ENCODE measurements at places on chromosomes 3 and 15. TPM values are rescaled to one million over a fixed set of nuclear protein-coding genes. Genes with fewer than 3 reads are reported as not detected.
A peak's percentile ranks its signal among the peaks of the same experiment; 100 is the strongest.

KBTBD13 gene
- total RNA-seq, result not detected

FANCD2 gene
- 130 TPM for total RNA-seq

CSTA gene
- total RNA-seq, result 0.70 TPM

PEX5L gene
- not detected for total RNA-seq

RAB7A gene
- total RNA-seq, result 143 TPM

CCDC174 gene
- 24.2 TPM for total RNA-seq

DNA sequence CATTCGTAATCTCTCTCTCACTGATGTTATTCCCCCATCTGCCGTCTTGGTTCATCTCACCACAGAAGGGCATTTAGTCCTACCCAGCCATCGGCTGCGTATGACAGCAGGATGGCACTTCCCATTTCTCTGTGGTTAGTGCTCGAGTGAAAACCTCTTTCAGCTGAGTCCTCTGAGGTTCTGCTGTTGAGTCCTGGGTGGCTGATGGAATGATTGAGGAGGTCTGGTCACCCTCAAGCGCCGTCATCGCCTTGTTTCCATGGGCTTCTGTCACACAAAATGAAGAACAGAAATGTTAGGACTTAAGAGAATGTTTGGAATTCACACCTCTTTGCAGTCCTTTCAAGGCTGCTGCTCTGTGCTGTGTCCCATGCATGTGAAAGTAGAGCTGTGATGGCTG is 9.4 kb upstream of the SACM1L start:
- no peak for DNase-seq

- DNase-seq, result no peak
These were observed 71.8 kb upstream of the SNRPA1 start for GRCh38 chr15:101366853-101367252.

DNA sequence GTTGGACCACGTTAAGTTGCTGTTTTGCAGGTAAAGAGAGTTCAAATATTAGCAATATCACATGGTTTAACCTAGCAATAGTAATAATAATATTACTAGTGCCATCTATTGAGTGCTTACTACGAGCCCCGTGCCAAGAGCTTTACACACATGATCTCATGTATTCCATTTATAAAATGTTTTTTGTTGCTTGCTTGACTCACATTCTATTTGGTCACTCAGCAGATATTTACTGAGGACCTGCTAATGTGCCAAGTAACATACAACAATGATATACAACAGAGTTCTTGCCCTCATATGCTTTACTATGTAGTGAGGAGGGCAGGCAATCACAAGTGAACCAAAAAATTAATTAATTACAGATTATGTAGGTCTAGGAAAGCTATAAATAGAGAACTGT is 36.7 kb downstream of the CTDSPL start:
- no peak for DNase-seq

DNA sequence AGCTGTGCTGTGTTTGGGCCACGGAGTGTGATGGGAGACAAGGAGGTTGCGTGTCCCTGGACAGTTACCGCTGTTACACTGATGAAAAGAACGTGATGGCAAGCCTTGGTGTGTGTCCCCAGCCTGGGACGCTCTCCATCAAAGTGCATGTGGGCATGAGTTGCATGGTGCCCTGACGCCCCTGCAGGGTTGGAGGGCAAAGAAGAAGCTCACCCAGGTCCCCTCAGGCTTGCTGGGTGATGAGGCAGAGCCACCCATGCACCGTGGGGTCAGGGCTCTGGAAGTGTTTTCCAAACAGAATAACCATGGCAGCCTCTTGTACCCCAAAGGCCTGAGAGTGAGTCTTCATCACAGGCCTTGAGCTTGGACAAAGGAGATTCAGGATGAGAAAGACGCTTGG is 189.2 kb downstream of the ATP10A start:
- DNase-seq, result no peak

- no peak for DNase-seq
These were observed 167.1 kb downstream of the VPS13C start for GRCh38 chr15:61893146-61893545.

DNA sequence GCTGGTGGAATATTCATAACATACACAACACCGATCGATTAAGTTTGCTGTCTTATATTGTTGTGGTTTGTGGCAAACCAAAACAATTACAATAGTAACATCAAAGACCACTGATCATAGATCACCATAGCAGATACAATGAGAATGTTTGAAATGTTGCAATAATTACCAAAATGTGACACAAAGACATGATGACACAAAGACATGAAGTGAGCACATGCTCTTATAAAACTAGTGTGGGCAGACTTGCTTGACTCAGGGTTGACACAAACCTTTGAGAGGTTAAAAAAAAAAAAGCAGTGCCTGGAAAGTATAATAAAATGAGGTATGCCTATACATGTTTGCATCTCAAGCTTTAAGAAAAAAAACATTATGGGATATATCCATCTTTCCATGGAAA is 130.3 kb downstream of the NR1I2 start:
- DNase-seq, result no peak

DNA sequence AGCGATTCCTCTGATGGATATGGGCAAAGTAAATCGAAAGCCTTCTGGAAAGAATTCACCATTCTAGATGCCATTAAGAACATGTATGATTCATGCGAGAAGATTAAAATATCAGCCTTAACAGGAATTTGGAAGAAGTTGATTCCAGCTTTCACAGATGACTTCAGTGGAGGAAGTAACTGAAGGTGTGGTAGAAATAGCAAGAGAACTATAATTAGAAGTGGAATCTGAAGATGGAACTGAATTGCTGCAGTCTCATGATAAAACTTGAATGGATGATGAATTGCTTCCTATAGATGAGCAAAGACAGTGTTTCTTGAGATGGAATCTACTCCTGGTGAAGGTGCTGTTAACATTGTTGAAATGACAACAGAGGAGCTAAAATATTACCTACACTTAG is 30.1 kb upstream of the TBC1D23 start:
- DNase-seq, result no peak

DNA sequence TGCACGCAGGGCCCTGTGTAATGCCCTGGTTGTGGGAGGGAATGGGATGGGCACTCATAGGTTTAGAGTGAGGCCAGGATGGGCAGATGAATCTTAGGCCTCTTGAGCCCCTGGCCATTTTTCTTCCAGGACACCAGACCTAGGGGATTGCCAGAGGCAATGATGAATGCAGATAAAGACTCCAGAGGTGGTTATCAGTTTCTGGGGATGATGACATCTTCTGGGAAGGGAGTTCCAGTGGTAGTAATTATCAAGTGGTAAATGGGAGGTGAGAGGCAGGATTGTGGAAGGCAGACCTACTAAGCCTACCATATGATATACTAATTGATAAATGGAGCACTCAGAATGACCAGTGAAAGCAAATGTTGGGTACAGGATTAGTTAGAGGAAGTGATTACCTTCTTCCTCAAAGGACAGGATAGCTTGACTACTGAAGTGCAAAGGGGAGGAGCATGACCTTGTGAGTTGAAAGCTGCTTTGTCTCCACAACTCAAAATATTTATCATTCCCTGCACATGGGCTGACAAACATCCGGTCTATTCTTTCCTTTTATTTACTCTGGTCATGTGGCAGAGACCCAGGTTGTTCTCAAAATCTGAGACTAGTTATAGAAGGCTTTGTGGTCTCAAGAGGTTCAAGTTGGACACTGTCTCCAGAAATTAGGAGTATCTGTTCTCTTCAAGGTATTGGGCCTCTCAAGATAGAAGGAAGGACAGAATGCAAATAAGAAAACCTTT is 10.2 kb upstream of the MAPK6 start:
- peak; percentile 47 for DNase-seq

DNA sequence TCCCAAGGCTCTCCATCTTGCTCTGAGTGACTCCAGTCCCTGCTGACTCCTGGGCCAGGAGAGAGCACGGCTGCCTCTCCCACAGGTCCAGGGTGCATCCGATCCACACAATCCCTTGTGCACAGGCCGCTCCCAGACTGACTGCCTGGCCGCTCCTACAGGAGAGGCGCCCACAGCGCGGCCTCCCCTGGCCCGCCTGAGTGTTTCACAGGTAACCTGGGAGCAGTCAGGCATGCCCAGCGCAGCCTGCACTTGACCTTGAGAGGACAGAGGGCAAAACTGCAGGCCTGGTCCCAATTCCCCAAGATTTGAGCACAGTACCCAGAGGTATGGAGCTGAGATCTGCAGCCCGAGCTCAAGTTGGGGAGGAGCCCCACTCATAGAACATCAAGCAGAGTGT is 490.2 kb downstream of the CNTN6 start:
- DNase-seq, result no peak

DNA sequence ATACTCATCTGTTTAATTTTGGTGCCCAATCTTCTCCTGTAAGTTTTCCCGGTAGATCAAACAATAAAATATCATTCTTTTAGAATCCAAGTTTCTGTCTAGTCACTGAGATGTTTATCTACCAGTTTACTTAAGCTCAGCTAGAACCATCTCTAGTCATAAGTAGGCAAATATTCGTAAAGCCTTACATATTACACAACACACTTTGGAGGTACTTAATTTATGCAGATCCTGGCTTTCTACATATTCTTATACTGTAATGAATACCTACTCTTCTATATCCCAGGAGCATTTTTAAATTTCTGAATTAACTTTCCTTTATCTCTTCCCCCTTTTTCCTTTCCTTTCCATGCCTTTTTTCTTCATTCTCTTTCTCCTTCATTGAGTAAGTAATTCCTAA is 185.9 kb upstream of the ZBTB20 start:
- no peak for DNase-seq

- peak; percentile 29 for DNase-seq
These were observed 46.0 kb downstream of the CCNL1 start for GRCh38 chr3:157113832-157114505.

DNA sequence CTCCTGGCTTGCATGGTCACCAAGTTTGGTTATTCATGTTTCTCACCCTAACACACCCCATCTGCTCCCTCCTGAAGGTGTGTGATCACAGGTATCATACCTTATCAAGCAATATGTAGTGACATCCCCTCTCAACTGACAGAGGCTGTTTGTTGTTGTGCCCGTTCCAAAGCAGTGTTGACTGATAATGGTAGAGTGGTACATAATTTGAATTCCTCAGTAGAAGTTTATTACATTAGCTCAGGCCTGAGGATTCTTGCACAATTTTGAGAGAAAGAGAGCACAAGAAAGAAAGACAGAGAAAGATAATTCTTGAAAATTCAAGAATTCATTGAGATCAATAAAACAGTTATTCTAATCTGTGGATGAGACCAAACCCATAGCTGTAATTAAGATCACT is 69.1 kb upstream of the SATB1 start:
- no peak for DNase-seq

GRCh38 chr15:67216859-67217258 is 37.6 kb downstream of the AAGAB start:
- DNase-seq, result no peak

GRCh38 chr3:156964577-156964976 is 138.4 kb downstream of the LEKR1 start:
- no peak for DNase-seq

- no peak for DNase-seq
These were observed 54.5 kb downstream of the UACA start for GRCh38 chr15:70708839-70709238.

DNA sequence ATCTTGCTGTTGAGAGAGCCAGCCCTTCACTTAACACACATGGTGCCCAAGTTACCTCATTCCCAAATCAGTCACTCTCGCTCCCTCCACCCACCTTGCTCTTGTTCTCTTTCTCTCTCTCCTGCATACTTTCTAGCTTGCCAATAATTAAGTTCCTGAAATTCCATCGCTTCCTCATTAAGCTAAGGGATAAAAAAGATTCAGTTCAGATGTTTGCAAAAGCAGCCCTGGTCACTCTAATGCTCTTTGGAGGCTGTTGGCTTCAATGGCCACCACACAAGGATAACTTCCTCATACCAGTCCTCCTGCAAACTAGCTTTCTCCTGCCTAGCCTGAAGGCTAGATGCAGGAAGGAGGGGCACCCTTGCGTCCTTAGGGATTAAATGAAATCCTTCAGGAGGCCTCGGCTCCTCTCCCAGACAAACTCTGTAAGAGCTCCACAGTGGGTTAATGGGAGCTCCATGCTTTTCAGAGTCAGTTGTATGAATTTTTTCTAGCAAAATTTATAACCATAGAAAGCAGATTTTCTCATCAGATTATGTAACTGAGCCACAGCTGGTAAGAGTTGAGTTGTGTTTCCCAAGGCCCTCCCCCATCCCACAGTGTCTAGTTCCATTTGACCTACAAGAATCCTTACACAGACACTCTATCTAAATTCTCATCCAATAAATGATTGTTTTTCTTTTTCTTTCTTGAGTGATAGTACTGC is 176.6 kb upstream of the TRIM42 start:
- no peak for DNase-seq

GRCh38 chr3:58102976-58103451 is 94.8 kb downstream of the FLNB start:
- DNase-seq, result no peak

- DNase-seq, result no peak
These were observed 30.0 kb upstream of the GPR171 start for GRCh38 chr3:151232991-151233390.

DNA sequence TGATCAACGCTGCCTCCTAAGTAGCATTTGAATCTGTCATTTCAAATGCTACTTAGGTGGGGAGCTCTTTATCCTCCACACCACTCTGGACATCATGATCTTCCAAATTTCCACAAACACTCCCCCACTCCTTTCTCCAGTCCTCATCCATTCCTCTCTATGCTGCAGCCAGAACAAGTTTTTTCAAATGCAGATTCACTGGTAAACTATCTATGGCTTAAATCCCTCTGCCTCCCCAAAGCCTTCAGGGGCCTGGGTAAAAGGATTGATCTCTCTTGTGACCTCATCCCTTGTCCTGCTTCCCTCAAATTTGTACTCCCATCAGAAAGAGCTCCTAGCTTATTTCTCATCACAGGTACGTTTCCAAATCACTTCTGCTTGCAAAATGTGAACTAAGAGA is 1.3 kb upstream of the AEN start:
- no peak for DNase-seq

GRCh38 chr15:71440489-71441110 is 325.3 kb downstream of the THSD4 start:
- peak; percentile 42 for DNase-seq

DNA sequence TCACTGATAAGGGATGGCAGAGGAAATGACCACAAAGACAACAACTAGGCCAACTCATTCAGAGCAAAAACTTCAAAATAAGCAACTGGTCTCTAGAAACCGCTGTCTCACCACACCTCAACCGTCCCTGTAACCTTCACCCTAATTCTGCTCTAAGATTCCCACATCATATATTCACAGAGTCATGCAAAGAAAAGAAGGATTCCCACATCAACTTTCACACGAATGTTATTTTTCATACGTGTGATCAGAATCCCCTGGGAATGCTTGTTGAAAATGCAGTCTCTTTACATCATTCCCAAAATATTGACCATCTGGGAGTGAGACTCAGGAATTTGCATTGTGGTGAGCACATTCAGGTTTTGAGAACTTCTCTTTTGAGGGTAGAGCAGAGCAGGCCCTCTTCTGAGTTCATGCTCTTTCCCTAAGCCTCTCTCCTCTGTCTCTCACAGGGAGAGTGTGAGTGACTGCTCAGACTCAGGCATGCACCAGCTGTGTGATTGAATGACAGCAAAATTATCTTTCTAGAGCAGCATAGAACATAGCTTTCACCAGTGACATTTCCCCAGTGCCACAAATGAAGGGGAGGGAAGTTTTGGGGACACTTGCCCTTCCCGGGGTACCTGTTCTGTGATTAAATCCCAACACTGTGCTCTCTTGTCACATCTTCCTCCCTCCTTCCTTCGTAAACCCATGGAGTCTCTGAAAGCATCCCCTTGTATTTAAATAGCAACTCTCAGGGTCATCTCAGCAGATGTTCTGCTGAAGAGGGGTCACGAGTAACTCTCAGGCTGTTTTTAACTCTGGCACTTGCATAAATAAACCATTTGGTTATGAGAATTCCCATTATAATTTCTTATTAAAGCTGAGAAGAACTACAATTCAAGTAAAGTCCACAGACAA is 170.9 kb downstream of the PLCL2 start:
- DNase-seq, result no peak

GRCh38 chr3:43394041-43394554 is 107.8 kb downstream of the SNRK start:
- DNase-seq, result no peak

All from OCI-LY7 (cell line).